ENCODE measurements at places on chromosomes 2 and 18. TPM values are rescaled to one million over a fixed set of nuclear protein-coding genes. Genes with fewer than 3 reads are reported as not detected.

PCARE gene
- total RNA-seq, result under 0.01 TPM

DNA sequence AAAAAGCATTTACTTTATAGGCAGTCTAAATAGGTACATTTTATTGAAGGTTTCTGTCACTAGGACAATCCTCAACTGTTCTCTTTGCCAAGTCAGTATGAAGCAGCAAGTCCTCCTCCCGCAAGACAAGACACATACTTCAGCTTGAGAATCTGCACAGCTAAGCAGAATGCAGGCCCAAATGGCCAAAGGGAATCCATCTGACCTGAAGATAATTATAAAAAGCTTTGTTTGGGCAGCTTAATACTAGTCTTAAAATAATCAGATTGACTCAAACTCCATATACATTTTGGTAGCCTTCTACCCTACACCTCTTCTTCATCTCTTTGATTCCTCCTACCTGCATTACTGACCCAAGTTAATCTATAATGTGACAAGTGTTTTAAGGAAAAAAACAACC, 1.8 kb downstream of the LANCL1 start:
- no peak overlapping the region for H3K27ac ChIP-seq
- no peaks in the 10 kb centered on the region for H3K27me3 ChIP-seq
- peaks cover 17% of the 10 kb centered on the region for H3K4me1 ChIP-seq
- no peak overlapping the region for H3K4me3 ChIP-seq
- DNase-seq, result no peak
- H3K36me3 ChIP-seq, result peaks cover 6% of the 10 kb centered on the region

DNA sequence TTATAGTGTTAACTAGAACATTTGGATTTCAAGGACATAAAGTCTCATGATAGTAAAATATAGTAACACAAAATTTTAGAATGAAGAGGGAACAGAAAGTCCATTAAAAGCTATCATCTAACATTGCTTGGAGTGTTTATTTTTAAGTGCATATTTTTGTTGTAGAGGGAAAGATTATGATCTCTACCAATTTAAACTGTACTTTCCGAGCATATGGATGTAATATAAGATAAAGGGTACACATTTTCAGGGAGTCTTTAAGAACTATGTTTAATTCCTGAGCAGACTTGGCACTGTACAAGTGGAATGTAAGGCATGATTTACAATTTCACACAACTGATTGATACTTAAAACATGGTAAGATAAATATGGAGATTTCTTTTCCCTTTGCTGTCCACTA, 34.2 kb upstream of the ZNF804A start:
- H3K36me3 ChIP-seq, result no peaks in the 10 kb centered on the region
- no peak overlapping the region for H3K27ac ChIP-seq
- no peak for DNase-seq
- no peak overlapping the region for H3K4me3 ChIP-seq
- no peaks in the 10 kb centered on the region for H3K27me3 ChIP-seq

DNA sequence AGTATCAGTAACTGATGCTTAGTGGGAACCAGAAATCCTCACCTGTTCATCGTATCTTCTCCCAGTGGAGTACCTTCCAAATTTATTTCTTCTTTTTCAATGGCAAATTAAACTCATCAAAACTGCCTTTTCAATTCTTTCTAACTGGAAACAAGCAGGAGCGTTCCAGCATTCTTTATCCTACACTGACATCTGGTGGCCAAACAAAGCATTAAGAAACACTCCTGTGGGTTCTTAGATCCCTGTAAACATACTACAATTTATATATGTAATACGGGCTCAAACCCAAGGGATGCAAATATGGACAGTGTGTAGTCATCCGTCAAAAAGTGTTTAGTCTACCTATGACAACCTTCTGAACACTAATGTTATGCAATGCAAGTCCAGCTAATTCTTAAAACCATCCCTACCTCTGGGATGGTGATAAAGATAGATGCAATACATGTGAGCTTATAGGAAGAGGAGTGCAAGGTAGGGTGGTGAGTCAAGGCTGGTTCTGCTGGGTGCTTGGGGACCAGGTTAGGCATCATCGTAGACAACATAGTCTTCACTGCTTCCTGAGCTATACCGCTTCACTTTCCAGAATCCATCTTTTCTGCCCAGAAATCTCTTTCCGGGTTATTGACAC, 375.0 kb downstream of the CTNNA2 start:
- no peaks in the 10 kb centered on the region for H3K27me3 ChIP-seq
- H3K4me1 ChIP-seq, result no peaks in the 10 kb centered on the region

- DNase-seq, result no peak
- no peak overlapping the region for H3K4me3 ChIP-seq
Measured at GRCh38 chr2:58669998-58670397, 428.9 kb upstream of the FANCL start.

Measured in sigmoid colon (tissue), 7 donors.